ENCODE measurements at places on chromosomes 11 and 22.

DNA sequence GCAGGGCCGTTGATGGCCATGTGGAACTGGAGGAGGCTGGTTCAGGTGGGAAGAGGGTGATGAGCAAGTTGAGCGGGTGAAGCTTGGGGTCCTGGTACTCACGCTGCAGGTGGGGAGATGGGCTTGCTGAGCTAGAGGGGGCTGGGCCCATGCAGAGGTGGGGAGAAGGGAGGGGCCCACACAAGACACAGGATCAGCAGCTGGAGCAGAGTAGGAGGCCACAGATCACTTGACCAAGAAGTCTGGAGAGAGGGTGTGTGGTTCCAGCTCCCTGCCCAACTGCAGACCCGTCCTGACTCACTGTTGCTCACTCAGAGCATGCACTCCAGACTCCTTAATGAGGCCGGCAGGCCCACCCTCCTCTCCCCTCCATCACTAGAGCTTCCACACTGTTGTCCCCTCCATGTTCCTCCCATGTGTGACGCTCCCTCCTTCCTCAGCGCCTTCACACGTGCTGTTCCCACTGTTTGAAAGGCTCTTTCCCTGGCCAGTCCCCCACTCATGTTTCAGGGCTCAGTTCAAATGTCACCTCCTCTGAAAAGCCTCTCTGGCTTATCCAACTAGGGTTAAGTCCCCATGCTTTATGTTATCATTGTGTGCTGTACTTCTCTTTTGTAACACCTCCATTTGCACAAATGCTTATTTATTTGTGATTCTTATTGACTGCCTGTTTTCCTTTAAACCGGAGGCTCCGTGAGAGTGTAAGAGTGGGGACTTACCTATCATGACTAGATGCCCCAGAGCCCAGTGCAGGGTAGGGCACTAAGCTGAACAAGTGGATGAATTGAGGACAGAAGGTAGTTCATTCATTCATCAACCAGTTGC lies 2.3 kb downstream of the CCDC86 start:
- peak; percentile 35 for DNase-seq

- DNase-seq, result no peak
Measured at GRCh38 chr22:22045571-22046335, 63.2 kb upstream of the TOP3B start.

DNA sequence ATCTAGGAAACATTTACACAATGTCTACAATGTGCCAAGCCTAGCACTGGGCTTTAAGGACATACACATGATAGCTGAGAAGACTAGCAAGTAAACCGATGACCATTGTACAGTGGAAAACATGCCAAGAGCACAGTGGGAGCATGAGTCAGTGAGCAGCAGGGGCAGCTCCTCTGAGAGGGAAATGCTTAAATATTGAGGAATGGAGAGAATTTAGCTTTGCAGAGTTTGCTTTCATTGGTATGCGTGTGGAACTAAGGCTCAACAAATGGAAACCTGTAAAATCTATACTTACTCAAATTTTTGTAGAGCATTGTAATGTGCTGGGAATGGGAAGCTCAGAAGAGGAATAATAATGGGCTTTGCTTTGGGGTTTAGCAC lies 282.3 kb downstream of the ST3GAL4 start:
- DNase-seq, result peak; percentile 92

DNA sequence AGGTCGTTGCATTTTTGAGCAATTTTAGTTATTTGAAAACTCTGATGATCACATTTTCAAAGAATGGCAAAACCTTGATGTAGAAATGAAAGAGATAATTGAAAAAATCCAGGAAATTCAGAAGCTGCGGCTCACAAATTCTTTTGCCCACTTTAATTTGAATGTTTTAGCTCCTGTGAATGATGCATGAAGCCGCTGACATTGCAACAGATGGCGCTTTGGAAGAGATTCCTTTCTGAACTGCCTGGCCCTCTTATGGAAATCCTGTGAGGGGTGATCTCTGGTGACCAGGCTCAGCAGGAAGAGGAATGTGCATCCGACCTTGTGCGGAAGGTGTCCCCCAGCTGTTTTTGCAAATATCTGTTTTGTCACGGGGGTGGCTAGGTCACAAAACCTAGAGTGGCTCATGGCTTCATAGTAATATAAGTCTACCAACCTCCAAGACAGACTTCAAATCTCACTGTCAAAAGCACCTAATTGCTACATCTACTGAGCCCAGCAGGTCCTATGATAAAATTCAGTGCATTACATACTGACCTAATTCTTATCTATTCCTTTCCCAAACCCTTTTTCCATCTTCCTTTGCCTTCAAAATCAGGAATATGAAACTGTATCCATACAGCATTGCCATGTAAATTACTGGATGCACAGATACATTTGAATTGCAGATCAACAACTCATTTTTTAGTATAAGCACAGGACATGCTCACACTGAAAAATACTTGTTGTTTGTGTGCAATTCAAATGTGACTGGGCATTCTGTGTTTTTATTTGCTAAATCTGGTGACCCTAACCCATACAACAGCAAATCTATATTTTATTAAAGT lies 412.7 kb downstream of the ETS1 start:
- DNase-seq, result no peak

DNA sequence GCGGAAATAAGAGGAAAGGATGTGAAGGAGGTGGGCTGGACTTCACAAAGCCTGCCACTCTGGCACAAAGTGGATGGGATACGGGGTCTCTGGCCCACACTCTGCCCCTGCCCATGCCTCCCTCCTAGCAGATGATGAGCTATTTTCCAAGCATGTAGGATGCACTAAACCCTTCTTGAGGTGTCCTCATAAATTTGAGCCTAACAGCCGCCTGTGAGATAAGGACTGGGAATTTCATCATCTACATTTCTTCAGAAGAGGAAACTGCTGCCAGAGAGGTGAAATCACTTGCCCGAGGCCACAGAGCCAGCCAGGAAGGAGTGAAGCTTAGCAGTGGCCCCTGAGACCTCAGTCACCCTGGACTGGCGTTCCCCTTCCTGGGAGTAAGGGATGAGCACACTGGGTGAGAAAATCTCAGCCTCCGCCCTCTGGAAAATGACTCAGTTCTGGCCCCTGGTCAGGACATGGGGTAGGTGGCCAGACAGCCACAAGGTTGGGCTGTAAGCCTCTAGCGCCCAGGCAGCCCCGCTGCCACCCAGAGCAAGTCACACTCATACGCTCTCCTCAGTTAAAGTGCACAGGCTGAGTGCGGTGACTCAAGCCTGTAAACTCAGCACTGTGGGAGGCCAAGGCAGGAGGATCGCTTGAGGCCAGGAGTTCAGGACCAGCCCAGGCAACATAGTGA lies 27.9 kb downstream of the MB start:
- peak; percentile 97 for DNase-seq

DNA sequence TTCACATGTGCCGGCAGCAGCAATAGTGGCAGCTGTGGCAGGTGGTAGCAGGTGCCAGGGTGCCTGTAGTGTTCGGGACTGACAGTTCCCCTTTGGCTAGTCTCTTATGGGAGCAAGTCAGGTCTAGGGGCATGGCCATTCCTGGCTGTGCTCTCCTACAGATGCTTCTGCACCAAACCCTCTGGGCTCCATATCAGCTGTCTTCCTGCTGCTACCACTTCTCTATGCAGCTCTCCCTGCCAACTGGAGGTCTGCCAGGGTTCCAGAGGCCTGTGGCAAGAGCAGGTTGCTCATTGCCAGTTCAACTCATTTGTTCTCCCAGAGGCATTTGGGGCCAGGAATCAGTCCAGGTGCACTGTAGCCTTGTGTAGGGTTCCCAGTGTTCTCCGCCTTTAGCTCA lies 473.7 kb downstream of the JRKL start:
- peak; percentile 68 for DNase-seq

GRCh38 chr11:20102397-20102796 lies 57.9 kb downstream of the DBX1 start:
- no peak for DNase-seq

DNA sequence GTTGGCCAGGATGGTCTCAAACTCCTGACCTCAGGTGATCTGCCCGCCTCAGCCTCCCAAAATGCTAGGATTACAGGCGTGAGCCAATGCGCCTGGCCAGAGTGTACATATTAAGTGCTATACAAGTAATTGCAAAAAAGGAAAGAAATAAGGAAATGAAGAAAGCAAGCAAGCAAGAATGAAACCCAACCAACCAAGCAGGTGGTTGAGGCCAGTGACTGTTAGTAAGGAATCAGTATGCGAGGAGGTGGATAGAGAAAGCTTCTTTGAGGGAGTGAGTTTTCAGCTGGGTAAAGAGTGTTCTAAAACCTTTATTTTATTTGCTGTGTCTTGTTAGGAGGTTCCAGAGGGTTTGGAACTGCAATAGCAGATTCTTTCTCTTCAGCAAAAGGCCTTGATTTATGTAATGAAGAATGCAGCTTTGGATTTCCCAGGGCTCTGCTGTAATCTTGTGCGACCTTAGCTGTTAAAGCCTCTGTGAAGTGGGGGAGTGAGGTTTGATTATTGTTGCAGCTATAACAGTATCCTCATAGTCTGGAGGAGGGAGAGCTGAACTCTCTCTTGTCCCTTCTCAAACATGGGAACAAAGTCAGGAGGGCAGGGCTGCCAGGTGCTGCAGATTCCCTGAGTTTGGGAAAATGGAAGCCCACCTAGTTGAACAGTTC lies 5.7 kb downstream of the AMPD3 start:
- DNase-seq, result no peak

DNA sequence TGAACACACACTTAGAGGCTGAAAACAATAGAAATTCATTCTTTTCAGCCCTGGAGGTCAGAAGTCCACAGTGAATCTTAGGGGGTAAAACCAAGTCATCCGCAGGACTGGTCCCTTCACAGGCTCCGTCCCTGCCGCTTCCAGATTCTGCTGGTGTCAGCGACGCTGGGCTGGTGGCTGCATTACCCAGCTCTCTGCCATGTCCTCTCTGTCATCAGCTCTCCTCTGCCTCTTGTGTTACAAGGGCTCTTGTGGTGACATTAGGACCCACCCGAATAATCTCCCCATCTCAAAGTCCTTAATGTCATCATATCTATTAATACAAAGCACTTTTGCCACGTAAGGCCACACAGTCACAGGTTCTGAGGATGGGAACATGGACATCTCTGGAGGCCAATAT lies 47.7 kb upstream of the ANO1 start:
- no peak for DNase-seq

- no peak for DNase-seq
Measured at GRCh38 chr11:119338965-119339588, 1.6 kb downstream of the C1QTNF5 start.

DNA sequence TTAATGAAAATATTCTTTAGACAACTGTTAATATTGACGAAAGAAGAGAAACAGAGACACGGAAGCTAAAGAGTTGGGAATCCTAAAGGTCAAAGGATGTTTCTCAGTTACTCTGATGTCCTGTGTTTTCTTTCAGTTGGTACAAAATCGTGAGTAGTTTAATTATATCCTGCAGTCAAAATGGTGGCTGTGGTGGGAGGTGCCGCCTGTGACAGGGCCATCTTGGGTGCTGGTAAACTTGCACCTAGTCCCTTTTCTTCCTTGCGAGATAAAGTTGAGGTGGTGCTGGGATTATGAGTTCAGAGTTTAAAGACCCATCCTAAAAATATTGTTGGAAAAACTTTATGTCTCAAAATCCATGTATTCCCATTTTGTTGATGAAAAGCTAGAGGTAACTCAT lies 2.2 kb downstream of the CECR2 start:
- no peak for DNase-seq

GRCh38 chr11:4662876-4663275 lies 19.1 kb downstream of the OR51E1 start:
- no peak for DNase-seq

- DNase-seq, result peak; percentile 23
Measured at GRCh38 chr11:125871391-125872137, 15.9 kb upstream of the HYLS1 start.

DNA sequence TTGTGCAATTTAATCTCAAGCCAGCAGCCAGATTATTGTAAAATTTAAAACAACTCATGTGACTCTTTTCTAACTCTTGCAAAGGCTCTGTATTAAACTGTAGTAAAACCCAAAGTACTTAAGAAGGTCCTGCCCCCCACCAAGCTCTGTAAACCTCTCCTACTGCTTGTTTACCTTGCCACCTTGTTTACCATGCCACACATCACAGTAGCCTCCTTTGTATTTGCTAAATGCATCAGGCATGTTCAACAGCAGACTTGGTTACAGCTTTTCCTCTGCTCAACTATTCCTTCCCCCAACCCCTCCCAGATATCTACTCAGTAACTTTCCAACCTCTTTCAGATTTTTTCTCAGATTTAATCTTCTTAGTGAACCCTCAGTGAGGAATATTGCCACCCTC lies 861.6 kb downstream of the METTL15 start:
- DNase-seq, result no peak

GRCh38 chr11:58963551-58964104 lies 24.3 kb downstream of the GLYATL1 start:
- peak; percentile 20 for DNase-seq

DNA sequence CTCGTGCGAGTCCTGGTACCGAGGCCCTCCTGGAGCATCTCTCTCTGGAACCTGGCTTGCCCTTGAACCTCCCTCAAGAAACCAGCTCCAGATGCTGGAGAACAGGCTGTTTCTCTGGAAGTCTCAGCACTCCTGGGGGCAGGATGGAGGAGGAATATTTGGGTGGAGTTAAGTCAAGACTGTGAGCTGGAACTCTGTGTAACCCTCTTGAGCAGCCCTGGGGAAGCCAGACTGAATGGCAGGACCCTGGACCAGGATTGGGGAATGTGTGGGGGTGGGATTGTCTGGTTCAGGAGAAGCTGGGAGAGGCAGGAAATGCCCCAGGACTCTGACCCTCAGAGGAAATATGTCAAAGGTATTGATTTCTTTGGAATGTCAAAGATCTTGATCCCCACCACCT lies 7.7 kb downstream of the CREB3L1 start:
- no peak for DNase-seq

- no peak for DNase-seq
Measured at GRCh38 chr11:17229481-17230152, 21.8 kb upstream of the PIK3C2A start.

DNA sequence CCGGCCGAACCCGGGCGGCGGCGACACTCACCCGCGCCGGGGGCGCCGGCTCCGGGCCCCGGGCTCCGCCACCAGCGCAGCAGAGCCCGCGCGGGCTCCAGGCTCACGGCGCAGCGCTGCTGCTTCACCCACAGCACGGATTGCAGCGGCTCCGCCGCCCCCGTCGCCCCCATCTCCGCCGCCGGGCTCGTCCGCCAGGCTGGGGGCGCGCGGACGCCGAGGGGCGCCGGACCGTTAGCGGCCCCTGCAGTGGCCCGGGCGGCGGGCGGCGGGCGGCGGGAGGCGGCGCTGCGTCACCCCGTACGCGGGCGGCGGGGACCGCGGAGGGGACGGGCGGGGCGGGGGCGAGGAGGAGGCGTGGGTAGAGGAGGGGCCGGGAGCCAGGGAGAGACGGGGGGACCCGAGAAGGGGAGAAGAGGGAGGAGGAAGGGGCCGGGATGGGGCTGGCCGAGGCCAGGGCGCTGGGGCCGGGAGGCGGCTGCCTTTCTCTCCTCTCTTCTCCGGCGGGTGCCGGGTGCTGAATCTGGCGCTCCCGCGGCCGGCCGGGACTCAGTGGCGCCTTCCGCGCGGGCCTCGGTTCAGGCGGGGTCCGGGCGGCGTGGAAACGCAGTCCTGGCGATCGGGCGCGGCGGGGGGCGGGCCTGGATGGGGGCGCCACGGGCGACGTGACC lies at the start of gene CERK:
Gene CERK (minus strand): TSS at position 277 of the 671 bp plus-strand sequence. CDS start 104 bp downstream, at position 173.
- DNase-seq, result peak; percentile 76
